Pancreas (tissue), 10 donors: ENCODE measurements at places on chromosomes 5 and 9. TPM values are rescaled to one million over a fixed set of nuclear protein-coding genes. Genes with fewer than 3 reads are reported as not detected.

OSTF1 gene
- 12.3 TPM for total RNA-seq

GRCh38 chr5:109199799-109200620 lies 209.8 kb downstream of the PJA2 start:
- no peak for DNase-seq

GRCh38 chr9:63816751-63817621 lies 1468.0 kb downstream of the FOXD4L5 start:
- peak; percentile 97 for DNase-seq

GRCh38 chr5:75603371-75603770 lies 7.9 kb upstream of the ANKDD1B start:
- no peak for DNase-seq

DNA sequence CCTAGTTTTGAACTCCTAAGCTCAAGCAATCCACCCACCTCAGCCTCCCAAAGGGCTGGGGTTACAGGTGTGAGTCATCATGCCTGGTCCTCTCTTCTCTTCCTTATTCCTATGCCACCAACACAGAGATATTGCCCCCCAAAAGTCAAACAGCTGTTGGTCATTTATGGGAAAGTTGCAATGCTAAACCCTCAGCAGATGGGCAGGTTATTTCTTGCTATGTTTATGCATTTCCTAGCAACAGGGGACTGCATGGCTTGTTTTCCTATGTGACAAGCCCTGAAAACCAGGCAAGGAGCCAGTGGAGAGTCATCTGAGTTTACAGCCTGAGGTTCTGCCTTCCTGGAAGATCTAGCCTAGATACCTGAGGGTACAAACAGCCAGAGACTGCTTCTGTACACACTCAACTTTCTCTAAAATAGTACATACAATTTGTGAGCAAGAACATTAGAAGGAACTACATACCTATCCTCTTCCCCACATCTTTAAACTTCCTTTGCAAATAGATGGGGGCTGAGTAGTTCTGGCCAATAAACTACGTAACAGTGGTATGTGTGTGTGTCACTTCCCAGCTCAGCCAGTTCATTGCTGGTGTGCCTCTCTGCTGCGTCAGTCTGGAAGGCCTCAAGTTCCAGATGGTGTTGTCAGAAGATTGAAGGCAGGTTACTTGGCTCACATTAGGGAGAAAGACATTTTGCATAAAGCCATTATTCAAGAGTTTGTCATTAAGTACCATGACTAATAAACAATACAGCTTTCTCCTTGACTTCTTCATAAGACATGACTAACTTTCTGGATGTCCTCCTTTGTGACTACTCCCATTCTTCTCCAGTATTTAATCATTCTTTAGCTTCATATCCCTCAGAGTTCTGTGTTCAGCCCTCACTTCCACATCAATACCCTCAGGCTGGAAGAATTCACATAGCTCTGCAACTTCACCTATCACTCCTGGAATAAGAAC lies 65.3 kb downstream of the CSNK1A1 start:
- peak; percentile 79 for DNase-seq

- DNase-seq = no peak
Observed at GRCh38 chr9:75712700-75713099, 177.8 kb upstream of the PCSK5 start.
